H54 (cell line): ENCODE measurements at places on chromosomes 11 and 22.

GRCh38 chr11:112374486-112375140 lies 114.0 kb upstream of the PLET1 start:
- DNase-seq, result no peak

DNA sequence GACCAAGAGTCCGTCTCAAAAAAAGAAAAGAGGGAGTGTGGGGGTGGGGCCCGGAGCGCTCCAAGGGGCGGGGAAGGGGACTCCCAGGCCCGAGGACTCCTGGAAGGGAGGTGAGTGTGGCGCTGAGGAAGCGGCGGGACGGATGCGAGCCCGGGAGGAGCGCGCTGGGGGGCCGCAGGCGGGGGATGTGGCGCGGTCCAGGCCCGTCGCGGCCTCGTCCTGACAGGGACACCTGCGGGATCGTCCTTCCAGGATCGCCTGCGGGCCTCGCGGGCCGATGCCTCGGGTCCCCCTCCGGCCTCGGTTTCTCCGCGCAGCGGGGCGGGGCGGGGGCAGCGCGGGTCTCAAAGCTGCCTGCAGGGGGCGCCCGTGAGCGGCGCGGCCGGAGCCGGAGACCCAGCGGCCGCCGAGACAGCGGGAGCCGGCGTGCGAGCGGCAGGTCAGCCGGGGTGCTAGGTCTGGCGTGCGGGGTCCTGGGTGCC lies 3.8 kb upstream of the ADORA2A start:
- DNase-seq, result peak; percentile 65

GRCh38 chr11:134737563-134738510 lies 325.8 kb upstream of the B3GAT1 start:
- no peak for DNase-seq

GRCh38 chr11:134071766-134072402 lies 3.0 kb downstream of the JAM3 start:
- no peak for DNase-seq

- no peak for DNase-seq
Measured at GRCh38 chr11:11137339-11137738, 215.7 kb downstream of the CSNK2A3 start.

GRCh38 chr11:123203934-123204333 lies 8.9 kb upstream of the CLMP start:
- no peak for DNase-seq

GRCh38 chr11:132052904-132053303 lies 682.5 kb downstream of the NTM start:
- DNase-seq, result no peak

GRCh38 chr22:22813126-22814075 lies 74.2 kb upstream of the IGLL5 start:
- no peak for DNase-seq

GRCh38 chr22:45208993-45209838 lies 31.5 kb downstream of the KIAA0930 start:
- peak; percentile 29 for DNase-seq

GRCh38 chr11:62401356-62401755 lies 17.5 kb upstream of the SCGB1A1 start:
- DNase-seq, result no peak

DNA sequence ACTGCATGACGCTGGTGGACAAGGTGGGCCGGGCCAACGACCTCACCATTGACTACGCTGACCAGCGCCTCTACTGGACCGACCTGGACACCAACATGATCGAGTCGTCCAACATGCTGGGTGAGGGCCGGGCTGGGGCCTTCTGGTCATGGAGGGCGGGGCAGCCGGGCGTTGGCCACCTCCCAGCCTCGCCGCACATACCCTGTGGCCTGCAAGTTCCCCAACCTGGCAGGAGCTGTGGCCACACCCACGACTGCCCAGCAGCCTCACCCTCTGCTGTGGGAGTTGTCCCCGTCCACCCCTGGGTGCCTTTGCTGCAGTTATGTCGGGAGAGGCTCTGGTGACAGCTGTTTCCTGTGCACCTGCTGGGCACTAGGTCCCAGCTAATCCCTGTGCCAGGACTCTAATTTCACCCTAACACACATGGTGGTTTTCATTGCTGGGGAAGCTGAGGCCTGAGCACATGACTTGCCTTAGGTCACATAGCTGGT lies 49.0 kb upstream of the PPP6R3 start:
- no peak for DNase-seq

- DNase-seq, result no peak
Measured at GRCh38 chr22:48376936-48377712, 1450.5 kb downstream of the BRD1 start.

GRCh38 chr11:102429691-102430090 lies 22.9 kb downstream of the TMEM123 start:
- no peak for DNase-seq

- no peak for DNase-seq
Measured at GRCh38 chr11:69487849-69488542, 6.5 kb downstream of the LINC01488 start.

- no peak for DNase-seq
Measured at GRCh38 chr11:69268911-69269310, 25.0 kb upstream of the MYEOV start.

DNA sequence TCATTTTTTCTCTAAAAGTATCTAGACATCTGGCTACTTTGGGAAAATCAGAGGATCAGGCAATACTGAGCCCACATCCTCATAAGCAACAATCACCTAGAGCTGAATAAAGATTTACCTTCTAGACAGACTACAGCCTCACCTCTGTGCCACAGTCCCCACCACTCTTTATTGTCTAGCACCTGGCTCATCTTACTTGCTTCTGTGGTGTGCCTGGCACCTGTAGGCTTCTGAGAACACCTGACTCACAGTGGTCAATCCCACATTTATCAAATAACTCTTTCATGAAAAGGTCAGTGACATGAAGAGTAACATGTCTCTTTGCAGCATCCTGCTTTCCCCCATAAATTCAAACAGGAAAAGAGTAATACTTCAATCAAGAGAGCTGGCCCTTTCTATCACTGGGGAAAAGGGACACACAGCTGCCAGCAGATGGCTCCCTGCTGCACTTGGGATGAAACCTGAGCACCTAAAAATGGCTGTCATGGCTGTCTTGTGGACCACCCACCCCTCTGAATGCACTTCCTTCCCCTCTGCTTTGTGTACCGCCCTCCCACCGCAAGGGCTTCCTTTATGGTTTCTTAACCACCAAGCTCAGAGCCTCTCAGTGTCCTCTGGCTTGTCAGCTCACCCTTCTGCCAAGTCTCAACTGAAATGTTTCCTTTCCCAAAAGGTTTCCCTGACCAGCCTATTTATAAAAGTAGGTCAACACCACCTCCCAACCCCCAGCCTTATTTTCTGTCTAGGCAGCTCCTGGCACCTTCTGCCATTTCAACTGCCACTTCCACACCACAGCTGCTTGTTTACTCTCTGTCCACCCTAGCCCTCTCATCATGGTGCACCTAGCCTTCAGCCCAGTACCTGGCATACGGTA lies 9.3 kb downstream of the TFIP11 start:
- no peak for DNase-seq

DNA sequence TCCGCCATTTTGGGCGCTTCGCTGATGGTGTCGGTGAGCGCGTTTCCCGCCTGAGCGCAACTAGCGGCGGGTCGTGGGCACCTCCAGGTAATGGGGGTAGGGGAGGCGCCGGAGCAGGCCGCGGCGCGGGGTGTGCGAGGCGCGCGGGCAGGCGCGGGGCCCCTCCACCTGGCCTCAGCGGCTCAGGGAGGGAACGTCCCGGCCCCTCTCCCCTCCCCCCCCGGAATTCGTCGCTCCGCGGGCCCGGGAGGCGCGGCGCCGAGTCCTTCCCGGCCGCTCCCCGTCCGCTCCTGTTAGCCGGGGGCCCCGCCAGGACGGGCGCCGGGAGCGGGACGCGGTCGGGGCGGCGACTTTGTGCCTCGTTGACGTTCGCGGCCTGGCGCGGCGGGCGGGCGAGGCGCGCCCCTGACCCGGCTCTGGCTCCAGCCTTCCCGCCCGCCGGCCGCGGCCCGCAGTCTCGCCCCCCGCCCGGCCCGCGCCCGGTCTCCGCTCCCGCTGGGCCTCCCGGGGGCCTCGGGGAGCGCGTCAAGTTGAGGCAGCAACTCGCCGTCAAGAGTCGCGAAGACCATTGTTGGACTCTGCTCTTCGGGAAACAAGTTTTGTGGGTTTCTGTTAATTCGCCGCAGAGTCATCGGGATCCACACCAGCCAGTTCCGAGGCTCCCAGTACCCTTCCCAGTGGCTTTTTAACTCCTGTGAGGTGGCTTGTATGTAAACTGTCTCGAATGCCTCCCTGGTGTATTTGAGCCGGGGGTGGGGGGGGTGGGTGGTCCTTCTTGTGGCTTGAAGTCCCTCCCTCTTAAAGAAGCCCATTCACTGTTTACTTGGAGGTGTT lies at the start of gene PPP6R3:
Gene PPP6R3 (plus strand): TSS at position 12 of the 834 bp plus-strand sequence. CDS start 76,913 bp downstream, outside the sequence.
- DNase-seq, result no peak

GRCh38 chr11:12253843-12254281 lies 123.5 kb upstream of the PARVA start:
- DNase-seq, result no peak

DNA sequence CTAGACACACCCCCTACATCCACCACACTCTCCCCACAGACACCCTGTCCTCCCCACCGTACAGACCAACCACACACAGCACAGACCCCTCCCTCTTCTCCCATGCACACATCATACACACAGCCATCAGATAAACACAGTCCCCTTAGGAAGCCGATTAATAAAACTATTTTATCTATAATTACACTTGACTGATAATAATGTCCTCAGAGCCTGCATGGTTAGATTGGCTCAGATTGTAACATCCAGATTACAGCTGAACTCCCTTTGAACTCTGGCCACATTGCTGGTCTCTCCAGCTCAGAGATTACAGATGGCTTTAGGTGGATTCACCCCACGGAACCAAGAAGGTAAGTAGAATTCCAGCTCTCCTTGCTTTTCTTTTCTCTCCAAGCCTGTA lies 9.5 kb upstream of the ELF5 start:
- no peak for DNase-seq

DNA sequence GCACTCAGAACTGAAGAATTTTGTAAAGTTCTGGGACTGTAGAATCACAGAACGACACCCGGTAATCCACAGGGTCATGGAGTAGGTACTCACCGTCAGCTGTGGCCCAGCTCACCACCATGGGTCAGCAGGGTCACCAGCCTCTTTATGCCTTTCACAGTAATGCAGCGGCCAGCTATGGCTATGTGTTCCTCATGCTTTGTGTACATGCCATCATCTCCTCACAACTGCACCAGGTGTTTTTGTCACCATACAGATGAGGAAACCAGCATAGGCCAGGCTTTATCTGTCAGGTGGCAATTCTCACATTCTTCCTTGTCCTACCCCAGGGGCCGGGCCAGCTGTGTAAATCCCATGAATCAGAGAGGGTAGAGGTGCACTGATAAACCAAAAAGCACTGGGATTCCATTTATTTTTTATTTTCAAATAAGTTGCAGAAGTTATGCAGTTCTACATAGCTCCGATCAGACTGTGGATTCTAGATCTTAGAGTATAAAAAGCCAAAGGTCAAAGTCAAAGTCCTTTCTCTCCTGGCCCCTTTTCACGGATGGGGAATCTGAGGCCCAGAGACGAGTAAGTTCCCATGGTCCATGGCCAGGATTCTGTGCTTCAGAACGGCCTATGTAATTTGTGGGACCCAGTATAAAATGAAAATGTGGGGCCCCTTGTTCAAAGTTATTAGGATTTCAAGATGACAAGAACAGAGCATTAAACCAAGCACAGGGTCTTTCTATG lies 17.5 kb downstream of the TSKU start:
- no peak for DNase-seq

DNA sequence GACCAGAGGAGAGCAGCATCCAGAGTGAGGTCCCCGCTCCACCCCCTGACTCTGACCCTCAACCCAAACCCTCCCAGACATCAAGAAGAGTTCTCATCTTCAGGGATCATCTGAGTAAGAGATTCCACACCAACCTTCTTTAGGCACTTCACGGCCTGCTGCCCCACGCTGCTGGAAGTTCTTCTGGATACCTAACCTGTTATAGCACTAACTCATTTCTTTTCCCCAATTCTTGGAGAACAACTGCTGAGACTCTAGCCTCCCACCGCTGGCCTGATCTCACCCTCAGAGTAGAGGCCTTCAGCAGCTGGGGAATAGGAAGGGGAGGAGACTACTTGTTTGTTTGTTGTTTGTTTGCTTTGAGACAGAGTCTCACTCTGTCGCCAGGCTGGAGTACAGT lies 7.3 kb downstream of the TMPRSS13 start:
- DNase-seq, result no peak

- no peak for DNase-seq
Measured at GRCh38 chr22:28894334-28894733, 11.0 kb downstream of the ZNRF3 start.

DNA sequence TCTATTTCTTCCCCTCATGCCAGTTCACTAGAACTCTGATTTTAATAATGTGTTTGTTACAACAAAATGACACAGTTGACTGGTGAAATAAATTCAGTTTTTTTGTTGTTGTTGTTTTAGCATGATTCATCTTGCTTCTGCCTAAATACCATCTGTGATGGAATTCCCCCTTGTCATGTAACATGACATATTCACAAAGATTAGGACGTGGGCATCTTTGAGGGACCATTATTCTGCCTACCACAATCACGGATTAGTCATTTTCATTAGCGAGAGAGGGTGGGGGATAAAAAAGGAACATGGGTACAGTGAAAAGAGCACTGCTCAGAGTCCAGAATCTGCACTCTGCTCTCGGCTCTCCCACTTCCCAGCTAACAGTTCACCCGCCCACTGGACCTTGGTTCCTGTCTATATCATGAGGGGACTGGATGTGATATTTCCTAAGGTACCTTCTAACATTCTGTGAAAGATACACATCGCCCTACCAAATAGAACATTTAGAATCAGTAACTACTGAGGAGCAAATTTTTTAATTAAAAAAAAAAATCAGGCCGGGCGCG lies 11.3 kb downstream of the HTATIP2 start:
- no peak for DNase-seq

- no peak for DNase-seq
Measured at GRCh38 chr11:27028561-27028965, 12.1 kb upstream of the BBOX1 start.

GRCh38 chr11:82663535-82663934 lies 70.1 kb downstream of the FAM181B start:
- no peak for DNase-seq

GRCh38 chr11:126583594-126584427 lies 228.3 kb downstream of the ST3GAL4 start:
- no peak for DNase-seq

DNA sequence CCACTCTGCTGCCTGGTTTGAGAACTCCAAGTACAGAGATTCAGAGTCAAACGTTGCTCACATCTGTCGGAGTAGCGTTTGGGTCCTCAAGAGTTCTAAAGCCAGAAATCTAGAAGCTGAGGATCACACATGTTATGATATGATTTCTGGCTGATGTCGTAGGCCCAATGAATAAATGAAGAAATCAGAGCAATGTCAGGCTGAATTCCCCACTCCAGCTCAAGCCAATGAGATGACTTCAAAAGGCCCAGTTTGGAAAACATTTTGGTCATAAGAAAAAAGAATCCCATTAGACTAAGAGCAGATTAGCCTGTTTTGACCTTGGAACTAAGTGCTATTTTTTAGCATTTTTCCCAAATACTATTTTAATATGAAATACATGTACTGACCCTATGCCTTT lies 106.7 kb downstream of the ETS1 start:
- DNase-seq, result no peak
